Amniotic epithelial cell (primary cell): ENCODE measurements at places on chromosomes 5 and 9.

GRCh38 chr9:79357616-79358015 is 214.1 kb upstream of the TLE4 start:
- no peak for DNase-seq

DNA sequence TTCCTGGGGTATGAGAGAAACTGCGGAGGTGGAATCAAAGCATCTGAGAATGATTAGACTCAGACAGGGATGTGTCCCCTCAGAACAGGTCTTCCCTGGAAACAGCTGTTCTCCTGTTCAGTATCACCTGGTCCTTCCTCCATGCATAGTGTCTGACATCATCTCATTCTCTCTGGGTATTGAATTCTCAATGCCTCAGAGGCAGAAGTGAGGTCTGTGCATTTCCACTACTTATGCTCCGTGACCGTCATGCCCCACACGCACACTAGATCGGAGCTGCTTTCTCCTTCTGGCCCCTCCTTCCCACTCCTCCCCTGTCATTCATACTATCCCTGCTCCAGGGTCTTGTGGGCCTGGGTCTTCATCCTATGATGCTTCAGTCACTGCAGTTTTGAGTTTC is 61.4 kb upstream of the DAB2IP start:
- DNase-seq = no peak

DNA sequence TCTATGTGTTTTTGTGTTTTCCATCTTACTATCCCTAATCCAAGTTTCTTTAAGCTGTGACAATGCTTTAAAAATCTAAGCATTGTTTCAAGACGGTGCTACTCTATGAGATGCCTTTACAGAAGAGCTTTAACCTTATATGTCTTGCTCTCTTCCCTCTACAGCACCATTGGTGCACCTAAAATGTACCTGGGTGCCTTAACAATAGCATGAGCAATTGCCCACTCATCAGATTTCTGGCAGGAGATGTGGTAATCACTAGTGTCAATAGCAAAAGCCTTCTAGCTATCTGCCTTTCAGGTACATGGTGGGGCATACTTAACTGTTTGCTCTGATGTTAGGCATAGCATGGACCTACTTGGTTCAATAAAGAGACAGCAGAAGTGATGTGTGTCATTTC is 222.3 kb upstream of the KIF2A start:
- no peak for DNase-seq

- DNase-seq = no peak
Measured at GRCh38 chr5:68950125-68950524, 143.7 kb upstream of the SLC30A5 start.

DNA sequence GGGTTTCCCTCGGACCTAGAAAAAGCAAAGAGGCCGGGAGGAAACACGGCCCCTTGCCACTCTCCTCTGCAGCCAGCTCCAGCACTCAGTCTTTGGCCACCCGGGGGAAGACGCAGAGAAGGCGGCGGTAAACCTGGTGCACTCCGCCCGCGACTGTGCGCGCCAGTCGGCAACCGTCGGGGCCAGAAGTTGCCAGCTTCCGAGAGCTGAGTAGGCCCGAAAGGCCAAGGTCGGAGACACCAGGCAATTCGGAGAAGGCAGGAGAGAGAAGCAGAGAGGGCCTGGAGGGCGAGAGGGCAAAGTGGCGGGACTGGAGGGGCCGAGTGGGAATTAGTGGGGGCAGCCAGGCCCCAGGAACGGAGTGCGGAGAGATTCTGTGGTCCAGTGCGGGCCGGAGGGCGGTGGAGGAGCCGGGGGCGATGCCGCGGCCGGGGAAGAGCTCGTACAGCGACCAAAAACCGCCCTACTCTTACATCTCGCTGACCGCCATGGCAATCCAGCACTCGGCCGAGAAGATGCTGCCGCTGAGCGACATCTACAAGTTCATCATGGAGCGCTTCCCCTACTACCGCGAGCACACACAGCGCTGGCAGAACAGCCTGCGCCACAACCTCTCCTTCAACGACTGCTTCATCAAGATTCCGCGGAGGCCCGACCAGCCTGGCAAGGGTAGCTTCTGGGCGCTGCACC is at the start of gene FOXB2:
TSS of gene FOXB2 (plus strand) at position 420 of the 690 bp plus-strand sequence. CDS start at position 420, 0 bp downstream.
- DNase-seq = no peak

DNA sequence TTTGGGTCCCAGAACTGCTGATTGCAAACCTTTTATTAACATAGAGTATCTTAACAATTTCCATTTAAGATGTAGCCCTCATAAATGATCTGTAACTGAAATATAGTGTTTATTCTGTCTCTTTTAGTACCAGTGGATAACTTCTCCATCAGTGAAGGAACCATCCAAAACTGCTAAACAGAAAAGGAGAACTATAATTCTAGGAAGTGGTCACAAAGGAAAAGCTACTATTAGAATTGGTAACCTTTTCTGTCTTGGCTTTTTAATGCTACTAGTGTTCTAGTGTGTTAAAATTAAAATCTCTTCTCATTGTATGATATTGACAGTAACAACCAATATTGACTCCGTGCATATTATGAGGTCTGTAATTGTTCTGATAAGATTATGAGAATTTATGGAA is 12.8 kb downstream of the CEP78 start:
- no peak for DNase-seq

- no peak for DNase-seq
Measured at GRCh38 chr5:1471240-1471853, 26.1 kb upstream of the SLC6A3 start.

DNA sequence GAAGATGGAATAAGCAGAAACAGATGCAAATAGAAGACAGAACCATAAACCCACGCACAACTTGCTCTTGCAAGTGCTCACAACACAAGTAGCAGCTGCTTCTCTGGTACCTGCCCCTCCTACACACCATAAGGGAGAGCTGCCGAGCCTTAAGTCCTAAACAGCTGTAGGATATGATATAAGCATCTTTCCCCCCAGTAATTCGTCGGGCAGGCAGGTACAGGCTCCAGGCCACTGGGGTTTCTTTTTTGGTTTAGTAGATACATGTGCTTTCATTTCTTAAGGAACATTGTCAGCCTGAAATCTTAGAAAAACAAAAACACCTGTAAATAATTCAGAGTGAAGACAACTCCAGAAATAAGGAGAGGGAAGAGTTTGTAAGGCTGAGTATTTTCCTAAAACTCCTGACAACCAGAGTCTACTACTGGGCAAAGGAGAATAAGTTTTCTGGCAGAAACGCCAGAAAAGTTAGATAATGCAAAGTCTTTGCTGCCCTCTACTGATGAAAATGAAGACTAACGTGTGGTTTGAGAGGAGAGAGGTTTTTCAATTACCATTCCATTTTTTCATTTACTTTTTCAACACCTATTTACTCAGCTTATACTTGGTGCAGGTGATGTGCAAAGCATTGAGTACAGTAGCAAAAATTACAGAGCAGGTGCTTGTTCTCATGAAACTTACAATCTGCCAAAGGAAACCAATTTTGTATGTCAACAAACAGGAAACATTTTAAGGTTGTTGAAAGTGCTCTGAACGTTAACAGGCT is 20.1 kb upstream of the TCERG1 start:
- DNase-seq = peak; percentile 42

DNA sequence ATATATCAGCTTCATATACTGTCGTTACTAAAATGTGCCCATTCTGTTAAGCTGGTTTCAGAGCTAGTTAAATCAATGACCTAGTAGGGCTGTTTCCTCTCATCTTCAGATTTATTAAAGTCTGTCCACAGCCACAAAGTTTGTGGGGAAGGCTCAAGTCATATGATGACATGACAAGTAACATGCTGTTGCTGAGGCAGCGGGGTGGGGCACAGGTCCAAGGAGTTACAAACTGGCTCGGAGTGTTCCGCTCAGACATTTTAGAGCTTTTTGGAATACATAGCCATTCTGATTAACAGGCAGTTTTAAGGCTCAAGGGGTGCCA is 2.7 kb upstream of the ANP32B start:
- no peak for DNase-seq

DNA sequence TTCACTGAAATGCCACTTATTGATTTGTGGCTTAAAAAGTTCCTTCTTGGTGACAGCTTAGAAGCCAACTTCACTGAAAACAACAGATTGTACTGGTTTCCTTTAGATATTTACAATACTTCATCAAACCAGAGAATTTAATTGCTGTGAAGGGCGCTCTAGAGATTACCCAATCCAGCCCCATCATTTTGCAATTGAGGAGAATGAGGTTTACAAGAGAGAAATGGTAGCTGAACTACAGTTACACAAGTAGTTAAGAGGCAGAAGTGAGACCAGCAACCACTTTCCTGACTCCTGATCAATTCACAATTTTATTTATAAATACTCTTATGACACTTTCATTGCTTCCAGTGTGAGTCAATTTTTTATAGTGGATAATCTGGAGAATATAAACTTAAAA is 103.5 kb upstream of the APC start:
- no peak for DNase-seq
